ENCODE measurements at places on chromosomes 7 and 10. TPM values are rescaled to one million over a fixed set of nuclear protein-coding genes. Genes with fewer than 3 reads are reported as not detected.

Gene COL26A1
- total RNA-seq = 6.7 TPM

Gene ADGRA1
- 0.83 TPM for total RNA-seq

Gene CALML5
- total RNA-seq = not detected

Gene KEL
- 0.28 TPM for total RNA-seq

Gene TFR2
- total RNA-seq = 689 TPM

Gene PPP1R3C
- total RNA-seq = 136 TPM

Gene TRIM50
- total RNA-seq = not detected

Gene CUZD1
- total RNA-seq = 1.6 TPM

Gene UCN3
- total RNA-seq = not detected

Gene CFAP69
- total RNA-seq = 1.7 TPM

Gene TAS2R5
- total RNA-seq = 0.45 TPM

Gene IDI2
- not detected for total RNA-seq

Gene EIF5AL1
- 0.48 TPM for total RNA-seq

Gene SYT15B
- total RNA-seq = 0.83 TPM

Gene SSC4D
- 2.5 TPM for total RNA-seq

Gene SEMA4G
- total RNA-seq = 80.4 TPM

Gene ANKRD30A
- not detected for total RNA-seq

Measured in left lobe of liver (tissue), 2 donors.